H54 (cell line): ENCODE measurements at places on chromosomes 3 and 15.

DNA sequence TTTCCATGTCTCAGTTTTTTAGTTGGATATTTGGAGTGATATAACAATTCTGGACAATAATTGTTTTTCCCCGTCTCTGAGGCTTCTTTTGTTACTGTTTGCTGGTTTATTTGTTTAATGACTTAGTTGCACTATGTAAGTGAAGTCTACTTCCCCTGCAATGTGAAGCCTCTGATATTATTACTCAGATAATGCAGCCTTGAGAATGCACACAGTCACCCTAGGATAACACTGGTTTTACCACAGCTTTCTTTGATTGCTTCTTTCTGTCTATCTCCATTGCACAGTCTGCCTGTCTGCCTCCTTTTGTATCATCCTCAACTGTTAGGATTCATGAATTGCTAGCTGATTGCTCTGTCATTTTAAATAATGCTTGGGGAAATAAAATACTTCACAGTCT, 208.7 kb upstream of the ROBO1 start:
- no peak for DNase-seq

- no peak for DNase-seq
These were observed 323.5 kb downstream of the RORA start for GRCh38 chr15:60905587-60905986.

GRCh38 chr3:72271216-72271615, 486.3 kb upstream of the PROK2 start:
- DNase-seq = no peak

GRCh38 chr3:119810018-119810435, 28.1 kb downstream of the NR1I2 start:
- no peak for DNase-seq

- DNase-seq = no peak
These were observed 87.4 kb downstream of the FNDC3B start for GRCh38 chr3:172126741-172127140.

- DNase-seq = peak; percentile 21
These were observed 34.9 kb downstream of the DCLK3 start for GRCh38 chr3:36729204-36730056.

- peak; percentile 8 for DNase-seq
These were observed 279.1 kb upstream of the THRB start for GRCh38 chr3:24773798-24774197.

DNA sequence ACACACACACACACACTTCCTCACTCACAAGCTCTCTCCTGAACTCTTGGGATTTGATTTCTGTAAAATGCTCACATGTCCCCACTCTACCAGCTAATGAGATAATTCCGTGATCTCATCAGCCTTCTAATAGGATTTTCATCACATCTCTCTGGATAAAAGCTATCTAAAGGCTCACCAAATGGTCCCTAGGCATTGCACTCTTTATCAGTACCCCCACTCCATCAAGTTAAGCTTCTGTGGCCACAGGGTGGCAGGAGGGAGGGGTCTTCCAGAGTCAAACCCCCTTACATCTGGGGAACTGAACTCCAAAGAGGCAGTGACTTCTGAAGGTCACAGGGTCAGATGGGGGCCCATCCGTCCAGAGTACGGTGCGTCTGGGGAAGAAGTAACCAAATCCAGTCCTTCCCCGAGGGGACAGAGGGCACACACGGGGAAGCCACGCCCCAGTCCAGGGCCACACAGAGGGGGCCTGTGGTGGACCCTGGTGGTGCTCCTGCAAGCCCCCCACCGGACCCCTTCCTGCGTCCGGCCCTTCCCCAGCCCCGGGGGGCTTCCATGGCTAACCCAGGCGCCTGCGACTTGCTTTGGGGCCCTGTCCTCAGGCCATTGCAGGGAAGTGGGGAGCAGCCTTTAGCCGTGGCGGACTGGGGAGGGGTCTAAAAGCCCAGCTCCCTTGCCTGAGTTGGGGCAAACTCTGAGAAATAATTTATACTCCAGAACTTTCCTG, 25.5 kb downstream of the CPN2 start:
- no peak for DNase-seq

- no peak for DNase-seq
These were observed 11.6 kb upstream of the EPB42 start for GRCh38 chr15:43232289-43232874.

DNA sequence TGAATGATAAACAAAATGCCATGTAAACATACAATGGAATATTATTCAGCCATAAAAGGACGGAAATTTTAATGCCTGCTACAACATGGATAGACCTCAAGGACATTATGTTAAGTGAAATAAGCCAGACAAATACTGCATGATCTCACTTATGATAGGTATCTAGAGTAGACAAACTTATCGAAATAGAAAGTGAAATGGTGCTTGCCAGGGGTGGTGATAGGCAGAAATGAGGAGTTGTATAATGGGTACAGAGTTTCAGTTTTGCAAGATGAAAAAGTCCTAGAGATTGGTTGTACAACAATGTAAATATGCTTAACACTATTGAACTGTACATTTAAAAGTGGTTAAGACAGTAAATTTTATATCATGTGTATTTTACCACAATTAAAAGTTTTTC, 287.8 kb downstream of the ERC2 start:
- DNase-seq = no peak

GRCh38 chr15:96732704-96733103, 402.2 kb downstream of the NR2F2 start:
- no peak for DNase-seq

DNA sequence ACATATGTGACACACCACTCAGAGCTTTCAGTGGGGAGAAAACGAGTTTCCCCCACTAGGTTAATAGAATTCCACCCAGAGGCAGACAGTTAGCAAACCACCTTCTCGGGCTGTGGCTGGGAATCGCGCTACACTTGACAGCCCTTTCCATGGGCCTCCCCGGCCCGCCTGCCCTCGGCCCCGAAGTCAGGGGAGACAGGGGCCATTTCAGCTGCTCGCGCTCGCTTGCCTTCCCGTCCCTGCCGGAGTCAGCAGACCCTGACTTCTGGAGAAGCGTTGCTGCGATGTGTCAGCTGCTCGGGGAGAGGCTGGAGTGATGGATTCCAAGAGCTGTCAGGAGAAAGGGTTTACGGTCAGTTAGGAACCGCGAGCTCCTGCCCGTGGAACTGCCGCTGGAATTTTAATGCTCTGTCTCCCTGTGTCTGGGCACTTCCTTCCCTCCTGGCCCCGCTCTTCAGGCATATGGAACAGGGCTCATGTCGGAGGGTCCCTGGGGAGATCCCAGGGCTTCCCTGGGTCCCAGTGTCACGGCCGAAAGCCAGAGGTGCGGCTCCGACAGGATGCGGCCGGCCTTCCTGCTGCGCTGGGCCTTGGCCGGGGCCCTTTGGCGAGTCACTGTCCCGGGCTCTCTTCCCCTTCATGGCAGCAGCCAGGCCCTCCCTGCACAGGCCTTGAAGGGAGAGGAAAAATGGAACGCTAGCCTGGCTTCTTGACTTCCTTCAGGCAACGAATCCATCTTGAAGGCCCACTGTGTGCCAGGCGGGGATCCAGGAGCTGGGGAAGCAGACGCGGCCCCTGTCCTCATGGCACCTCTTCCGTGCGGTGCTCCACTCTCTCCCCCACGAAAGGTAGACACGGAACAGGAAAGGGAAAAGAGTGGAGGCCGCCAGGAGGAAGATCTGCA, 38.4 kb upstream of the VPS8 start:
- no peak for DNase-seq

DNA sequence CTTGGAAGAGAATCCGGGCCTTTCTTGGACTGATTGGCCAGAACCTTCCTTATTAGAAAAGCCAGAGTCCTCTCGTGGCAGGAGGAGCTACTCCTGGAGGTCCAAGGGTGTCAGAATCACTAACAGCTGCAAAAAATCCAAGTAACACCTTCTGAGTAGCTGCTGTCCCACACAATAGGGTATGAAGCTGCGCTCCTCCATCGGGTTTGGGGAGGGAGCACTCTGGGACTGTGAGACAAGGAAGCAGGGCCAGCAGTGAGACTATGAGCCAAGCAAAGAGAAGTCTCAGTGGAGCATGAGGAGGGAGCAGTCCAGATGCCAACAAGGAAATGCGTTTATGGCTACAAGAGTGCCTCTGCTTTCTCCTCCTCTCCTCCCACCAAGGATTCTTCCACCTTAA, 21.7 kb downstream of the SEMA3G start:
- DNase-seq = no peak

DNA sequence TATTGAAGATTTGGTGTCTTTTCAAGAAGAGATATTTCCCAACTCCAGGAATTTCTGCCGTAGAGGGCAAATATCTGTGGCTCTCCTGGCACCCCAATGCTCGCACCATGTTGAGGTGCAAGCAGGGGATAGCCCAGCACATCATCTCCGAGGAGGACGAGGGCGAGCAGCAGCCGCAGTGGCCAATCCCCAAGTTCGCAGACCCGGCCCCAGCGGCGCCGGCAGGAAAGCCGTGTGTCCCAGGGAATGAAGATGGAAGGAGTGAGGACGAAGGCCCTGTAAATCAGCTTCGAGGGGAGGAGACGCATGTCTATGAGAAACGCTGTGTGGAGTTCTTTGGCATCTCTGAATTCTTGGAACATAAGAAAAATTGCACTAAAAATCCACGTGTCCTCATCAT, 213.4 kb upstream of the UBE2E2 start:
- no peak for DNase-seq

DNA sequence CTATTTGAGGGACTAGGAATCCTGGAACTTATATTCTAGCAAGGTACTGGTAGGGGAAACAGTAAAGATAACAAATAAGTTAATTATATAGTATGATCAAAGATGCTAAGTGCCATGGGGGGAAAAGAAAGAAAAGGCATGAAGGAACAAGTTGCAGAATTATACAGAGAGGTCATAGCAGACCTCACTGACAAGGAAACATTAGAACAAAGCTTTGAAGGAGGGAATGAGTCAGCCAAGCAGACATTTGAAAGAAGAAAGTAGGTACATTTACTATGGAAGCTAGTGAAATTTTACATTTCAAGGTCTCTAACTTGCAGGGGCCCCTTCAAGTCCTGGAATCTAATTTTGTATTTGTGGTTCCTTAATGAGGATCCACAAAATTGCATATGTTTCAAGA, 57.2 kb upstream of the TIPARP start:
- no peak for DNase-seq

GRCh38 chr15:49808341-49808740, 187.5 kb downstream of the DTWD1 start:
- no peak for DNase-seq

GRCh38 chr3:4401441-4401840, 65.6 kb downstream of the SUMF1 start:
- DNase-seq = no peak

DNA sequence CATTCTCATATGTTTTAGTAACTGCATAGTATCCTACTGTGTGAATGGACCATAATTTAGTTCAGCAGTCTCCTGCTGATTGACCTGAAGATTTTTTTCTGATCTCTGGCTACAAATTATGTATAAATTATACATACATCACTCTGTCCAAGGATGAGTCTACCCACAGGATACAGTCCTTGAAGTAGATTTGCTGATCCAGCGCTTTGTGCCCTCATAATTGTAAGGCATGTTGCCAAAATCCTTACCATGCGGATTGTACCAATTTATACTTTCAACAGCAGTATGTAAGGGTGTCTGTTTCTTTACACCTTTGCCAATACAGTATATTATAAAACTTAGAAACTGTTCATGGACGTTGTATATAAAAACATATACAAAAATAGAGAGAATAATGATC, 46.5 kb downstream of the ACAA1 start:
- no peak for DNase-seq

DNA sequence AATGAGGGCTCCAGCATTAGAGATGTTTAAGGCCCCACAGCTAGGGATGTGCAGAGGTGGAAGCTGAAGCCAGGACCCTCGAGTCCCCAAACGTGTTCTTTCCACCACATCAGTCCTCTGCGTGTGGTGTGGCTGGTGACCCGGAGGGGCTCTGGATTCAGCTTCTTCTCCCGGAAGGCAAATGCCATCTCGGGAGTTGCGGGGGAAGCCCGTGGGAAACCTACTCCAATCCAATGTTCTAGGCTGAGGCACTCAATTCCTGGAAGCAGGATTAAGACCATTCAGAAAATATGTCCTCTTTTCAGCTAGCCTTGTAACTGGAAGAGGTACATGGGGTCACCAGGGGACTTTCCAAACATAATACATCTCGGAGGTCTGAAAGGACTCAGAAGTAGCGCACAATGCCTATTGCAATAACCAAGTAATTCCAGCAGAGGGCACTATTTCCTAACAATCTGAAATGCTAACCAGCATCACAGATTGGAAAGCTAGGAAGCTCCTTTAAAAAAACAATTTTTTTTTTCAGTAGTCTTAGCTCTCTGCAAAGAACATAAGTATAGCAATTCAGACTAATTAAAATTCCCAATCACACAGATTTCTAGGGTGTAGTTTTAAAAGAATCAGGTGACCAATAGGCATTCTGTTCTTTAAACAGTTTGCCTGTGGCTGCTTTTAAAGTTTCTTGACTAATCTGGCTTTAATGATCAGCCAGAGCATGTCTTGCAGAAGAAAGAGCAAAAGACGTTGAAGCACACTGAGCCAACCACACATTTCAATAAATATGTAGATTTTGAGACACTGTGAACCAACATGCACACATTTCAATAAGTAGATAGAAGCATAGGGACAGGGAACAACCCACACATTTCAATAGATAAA, 36.1 kb downstream of the BNC1 start:
- DNase-seq = no peak

GRCh38 chr3:161274691-161275298, 53.7 kb downstream of the NMD3 start:
- DNase-seq = peak; percentile 4

- DNase-seq = no peak
These were observed 497.7 kb downstream of the OCA2 start for GRCh38 chr15:27601239-27601960.

DNA sequence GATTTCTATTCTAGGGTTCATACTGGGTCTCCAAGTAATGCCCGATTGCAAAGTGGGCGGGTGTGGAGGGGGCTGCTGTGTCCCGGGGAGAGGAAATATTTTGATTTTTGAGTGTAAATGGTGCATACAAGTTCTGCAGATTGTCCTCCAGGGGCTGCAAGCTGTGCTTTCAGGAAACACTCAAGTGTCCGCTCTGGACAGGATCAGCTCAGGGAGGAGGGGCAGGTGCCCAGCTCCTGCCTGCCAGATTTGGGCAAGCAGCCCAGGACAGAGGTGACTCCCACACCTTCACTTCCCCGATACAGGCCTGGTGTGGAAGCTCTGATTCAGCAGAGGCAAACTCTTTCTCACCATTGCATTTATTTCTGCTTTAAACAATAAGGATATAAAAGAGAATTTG, 142.7 kb downstream of the ALDH1A2 start:
- DNase-seq = no peak

GRCh38 chr3:142976621-142977398, 13.3 kb upstream of the PAQR9 start:
- peak; percentile 74 for DNase-seq

GRCh38 chr3:161305095-161305991, 66.0 kb downstream of the SPTSSB start:
- peak; percentile 8 for DNase-seq
